ENCODE measurements at places on chromosomes 11 and 22. TPM values are rescaled to one million over a fixed set of nuclear protein-coding genes. Genes with fewer than 3 reads are reported as not detected.

Gene SLCO2B1
- total RNA-seq, result 2.4 TPM

Gene FAM111B
- total RNA-seq, result 0.53 TPM

Gene TNNI2
- not detected for total RNA-seq

Gene FIBIN
- not detected for total RNA-seq

Gene CRACR2B
- total RNA-seq, result not detected

Gene GP1BB
- total RNA-seq, result not detected

Gene PCSK7
- total RNA-seq, result 300 TPM

Gene PIH1D2
- not detected for total RNA-seq

Gene GLYATL1
- not detected for total RNA-seq

Gene TBX10
- not detected for total RNA-seq

Gene PLEKHB1
- 53.8 TPM for total RNA-seq

Gene SCO2
- not detected for total RNA-seq

Gene ELMOD1
- not detected for total RNA-seq

Gene SCGB1C1
- not detected for total RNA-seq

Gene LBHD1
- total RNA-seq, result 26.7 TPM

Gene DDI1
- not detected for total RNA-seq

Gene CBLIF
- not detected for total RNA-seq

Gene SMTNL1
- not detected for total RNA-seq

Data from CD4-positive, alpha-beta memory T cell (primary cell).